Vagina (tissue), 2 donors: ENCODE measurements at places on chromosomes 7 and 10.

- no peaks in the 10 kb centered on the region for H3K27me3 ChIP-seq
- H3K36me3 ChIP-seq = no peaks in the 10 kb centered on the region
- no peak overlapping the region for H3K4me3 ChIP-seq
- peaks cover 48% of the 10 kb centered on the region for H3K4me1 ChIP-seq
These were observed 13.8 kb downstream of the ATG9B start for GRCh38 chr7:151010307-151011096.

DNA sequence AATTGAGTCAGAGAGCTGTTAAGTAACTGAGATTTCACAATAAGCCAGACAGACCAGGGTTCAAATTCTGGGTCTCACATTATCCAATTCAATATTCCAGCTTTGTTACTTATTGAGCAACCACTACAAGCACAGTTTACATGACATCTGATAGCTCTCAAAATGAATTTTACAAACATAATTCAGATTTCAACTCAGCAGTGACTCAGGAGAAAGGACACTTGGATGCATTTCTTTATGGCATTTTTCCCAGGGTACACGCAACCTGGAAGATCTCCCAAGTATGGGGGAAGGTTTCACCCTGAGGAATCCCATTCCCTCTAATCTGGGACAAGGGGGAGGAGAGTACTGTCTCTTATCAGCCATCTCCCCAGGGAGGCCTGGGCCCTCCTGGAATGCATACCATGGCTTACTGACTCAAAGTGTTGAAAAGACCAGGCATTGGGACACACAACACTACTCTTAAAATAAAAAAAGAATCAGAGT, 102.4 kb downstream of the CFTR start:
- H3K4me3 ChIP-seq = no peak overlapping the region
- H3K27me3 ChIP-seq = no peaks in the 10 kb centered on the region
- no peaks in the 10 kb centered on the region for H3K36me3 ChIP-seq
- H3K27ac ChIP-seq = no peak overlapping the region
- no peak for DNase-seq

- H3K27ac ChIP-seq = no peak overlapping the region
- DNase-seq = no peak
- H3K4me1 ChIP-seq = no peaks in the 10 kb centered on the region
These were observed 1065.8 kb upstream of the C7orf33 start for GRCh38 chr7:147524726-147525250.

DNA sequence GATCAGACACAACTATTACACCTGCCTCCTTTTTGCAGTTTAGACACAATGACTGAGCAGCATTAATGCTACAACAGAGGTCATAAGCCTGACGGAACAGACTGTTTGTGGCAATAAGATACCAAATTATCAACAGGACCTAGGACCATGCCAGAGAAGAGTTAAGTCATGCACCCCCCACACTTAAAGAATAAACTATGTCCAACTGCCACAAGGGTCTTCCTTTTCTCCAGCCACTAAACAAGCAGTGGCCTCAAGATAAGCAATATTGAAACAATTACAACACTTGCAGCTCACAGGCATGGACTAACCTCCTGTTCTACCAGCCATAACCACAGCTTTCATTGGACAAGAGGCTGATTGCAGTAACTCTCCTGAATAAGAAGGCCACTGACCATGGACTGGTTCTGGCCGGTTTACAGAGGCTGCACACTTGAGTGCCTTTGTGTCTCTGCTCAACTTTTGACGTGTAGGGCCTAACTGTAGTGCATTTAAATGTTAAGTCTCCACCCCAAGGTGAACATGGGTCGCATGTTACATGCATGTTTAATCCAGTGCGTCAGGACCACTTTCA, 104.4 kb downstream of the STRA8 start:
- no peak for DNase-seq
- no peak overlapping the region for H3K4me3 ChIP-seq
- H3K27ac ChIP-seq = no peak overlapping the region
- no peaks in the 10 kb centered on the region for H3K4me1 ChIP-seq
- H3K27me3 ChIP-seq = no peaks in the 10 kb centered on the region

DNA sequence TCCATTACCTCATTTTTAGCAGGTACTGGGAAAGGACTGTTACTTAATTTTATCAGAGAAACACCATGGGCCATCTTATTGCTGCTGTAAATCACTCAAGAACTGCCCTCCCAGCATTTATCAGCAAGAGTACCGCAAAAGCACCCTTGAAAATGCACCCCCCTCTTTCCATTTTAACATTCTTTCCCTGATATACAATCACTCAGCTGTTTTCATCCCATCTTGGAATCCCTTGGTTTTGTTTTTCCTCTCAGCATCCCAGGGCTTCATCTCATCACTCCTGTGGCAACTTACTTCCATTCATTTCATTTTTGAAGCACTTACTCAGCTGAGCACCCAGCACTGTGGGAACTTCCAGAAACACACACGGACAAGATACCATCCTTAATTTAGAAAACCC, 36.5 kb downstream of the RAPGEF5 start:
- H3K4me3 ChIP-seq = no peak overlapping the region
- no peaks in the 10 kb centered on the region for H3K4me1 ChIP-seq
- H3K27me3 ChIP-seq = no peaks in the 10 kb centered on the region
- H3K36me3 ChIP-seq = no peaks in the 10 kb centered on the region
- DNase-seq = no peak
- no peak overlapping the region for H3K27ac ChIP-seq

DNA sequence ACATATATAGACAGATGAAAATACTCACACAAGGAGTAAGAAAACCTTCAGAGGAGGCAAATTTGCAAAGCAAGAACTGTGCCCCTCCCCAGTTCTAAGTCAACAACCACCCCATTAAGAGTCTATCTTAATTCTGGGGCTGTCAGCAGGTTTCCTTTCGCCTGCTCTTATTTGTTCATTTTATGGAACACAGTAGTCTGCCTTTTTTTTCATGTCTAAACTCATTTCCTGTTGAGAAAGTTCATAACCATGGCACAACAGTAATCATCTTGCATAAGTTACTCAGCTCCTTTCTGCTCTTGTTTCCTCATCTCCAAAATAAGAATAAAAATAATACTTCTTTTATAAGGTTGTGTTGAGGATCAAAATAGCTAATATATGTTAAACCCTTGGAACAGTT, 25.8 kb upstream of the AMPH start:
- H3K4me1 ChIP-seq = no peaks in the 10 kb centered on the region
- no peaks in the 10 kb centered on the region for H3K27me3 ChIP-seq
- H3K4me3 ChIP-seq = no peak overlapping the region
- DNase-seq = no peak
- no peaks in the 10 kb centered on the region for H3K36me3 ChIP-seq

DNA sequence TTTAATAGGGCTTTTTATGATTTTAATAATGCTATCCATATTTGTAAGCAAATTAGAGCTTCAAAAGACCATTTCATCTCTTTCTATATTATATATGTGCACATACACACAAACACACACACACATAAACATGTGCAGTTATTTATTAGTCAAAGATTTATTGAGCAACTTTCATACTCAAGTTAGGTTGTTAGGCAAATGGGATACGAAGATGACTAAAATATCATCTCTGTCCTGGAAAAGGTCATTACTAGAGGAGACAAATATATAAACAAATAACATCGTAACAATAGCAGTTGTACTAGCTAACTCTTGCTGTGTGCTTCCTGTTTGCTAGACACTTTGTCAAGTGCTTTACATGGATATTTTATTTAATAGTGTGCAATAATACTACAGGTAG, 307.9 kb downstream of the SNX13 start:
- H3K36me3 ChIP-seq = no peaks in the 10 kb centered on the region
- H3K27me3 ChIP-seq = no peaks in the 10 kb centered on the region
- no peak overlapping the region for H3K4me3 ChIP-seq

DNA sequence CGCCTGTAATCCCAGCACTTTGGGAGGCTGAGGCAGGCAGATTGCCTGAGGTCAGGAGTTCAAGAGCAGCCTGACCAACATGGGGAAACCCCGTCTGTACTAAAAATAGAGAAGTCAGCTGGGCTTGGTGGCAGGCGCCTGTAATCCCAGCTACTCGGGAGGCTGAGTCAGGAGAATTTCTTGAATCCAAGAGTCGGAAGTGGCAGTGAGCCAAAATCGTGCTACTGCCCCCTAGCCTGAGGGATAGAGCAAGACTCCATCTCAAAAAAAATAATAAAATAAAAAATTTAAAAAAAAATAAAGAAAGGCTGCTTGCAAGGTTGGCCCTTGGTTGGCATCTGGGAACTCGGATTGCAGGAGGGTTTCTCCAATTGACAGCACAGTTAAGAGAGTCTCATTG, 221.6 kb downstream of the DGKI start:
- H3K27me3 ChIP-seq = no peaks in the 10 kb centered on the region
- no peak overlapping the region for H3K4me3 ChIP-seq
- no peaks in the 10 kb centered on the region for H3K36me3 ChIP-seq
- H3K27ac ChIP-seq = no peak overlapping the region
- no peaks in the 10 kb centered on the region for H3K4me1 ChIP-seq

DNA sequence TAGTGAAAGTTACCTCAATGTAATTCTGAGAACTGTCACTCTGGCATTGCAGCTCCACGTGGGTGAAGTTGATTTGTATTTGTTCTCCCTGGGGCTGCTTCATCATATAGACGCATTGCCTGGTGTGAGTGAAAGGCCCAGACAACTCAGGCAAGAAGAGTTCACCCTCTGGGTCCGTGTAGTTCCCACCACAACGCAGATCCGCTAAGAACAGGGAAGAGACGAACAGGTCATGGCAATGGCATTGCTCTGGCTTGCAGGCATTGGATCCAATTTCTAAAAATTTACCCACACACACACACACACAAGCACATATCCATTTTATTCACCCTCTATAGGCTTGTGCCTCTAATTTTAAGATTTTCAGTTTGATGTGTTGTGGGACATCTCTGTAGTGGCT, 45.4 kb downstream of the CUBN start:
- no peak overlapping the region for H3K27ac ChIP-seq
- no peaks in the 10 kb centered on the region for H3K27me3 ChIP-seq
- peaks cover 10% of the 10 kb centered on the region for H3K4me1 ChIP-seq
- DNase-seq = no peak

GRCh38 chr10:104170610-104171254, 48.8 kb downstream of the SFR1 start:
- no peaks in the 10 kb centered on the region for H3K4me1 ChIP-seq
- DNase-seq = no peak
- H3K36me3 ChIP-seq = no peaks in the 10 kb centered on the region
- no peaks in the 10 kb centered on the region for H3K27me3 ChIP-seq
- no peak overlapping the region for H3K4me3 ChIP-seq

DNA sequence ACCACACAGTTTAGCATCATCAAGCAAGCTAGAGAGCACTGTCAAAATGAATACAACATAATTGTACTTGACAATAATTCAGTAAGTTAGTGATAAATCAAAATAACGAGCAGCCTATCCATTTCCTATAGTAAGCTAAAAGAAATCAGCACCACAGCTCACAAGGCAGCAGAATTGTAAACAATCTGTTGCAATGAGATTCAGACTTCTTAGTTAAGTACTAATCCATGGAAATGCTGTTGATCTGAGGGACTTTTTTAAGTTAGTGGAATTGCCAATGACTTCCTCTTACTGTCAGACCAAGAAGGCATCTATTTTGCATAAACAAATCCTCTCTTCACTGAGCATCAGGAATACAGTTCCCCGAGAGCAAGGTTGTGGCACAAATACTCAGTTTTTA, 136.6 kb upstream of the CCDC6 start:
- H3K4me1 ChIP-seq = peaks cover 24% of the 10 kb centered on the region
- no peaks in the 10 kb centered on the region for H3K27me3 ChIP-seq
- no peaks in the 10 kb centered on the region for H3K36me3 ChIP-seq
- no peak overlapping the region for H3K27ac ChIP-seq

DNA sequence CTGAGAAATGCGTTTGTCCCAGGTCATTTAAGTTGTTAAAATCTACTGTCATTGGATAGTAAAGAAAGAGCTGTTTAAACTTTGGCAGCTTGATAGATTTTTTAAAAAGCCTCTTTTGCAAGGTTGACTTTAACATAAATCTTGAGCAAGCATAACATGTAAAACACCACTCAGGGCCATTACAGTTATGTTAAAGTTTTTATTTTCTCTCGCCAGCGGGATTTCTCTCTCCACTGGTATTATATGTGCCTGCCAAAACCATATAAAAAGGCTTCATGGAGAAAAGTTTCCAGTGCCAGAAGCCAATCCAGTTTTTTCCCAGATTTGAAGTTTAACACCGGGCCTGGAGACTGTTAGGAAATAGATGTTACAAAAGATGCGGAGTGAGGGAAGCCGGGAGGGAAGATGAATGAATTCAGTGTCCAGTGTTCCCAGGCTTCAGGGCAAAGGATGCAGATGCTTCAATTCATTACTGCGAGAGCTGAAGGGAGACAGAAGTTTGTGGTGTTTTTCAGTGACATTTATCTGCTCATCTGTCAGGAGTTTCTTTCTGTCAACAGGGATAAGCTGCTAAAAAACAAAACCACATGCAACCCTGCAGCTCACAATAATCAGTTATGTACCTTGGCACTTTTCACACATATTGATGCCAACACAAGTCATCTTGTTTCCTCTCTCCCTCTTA, 155.5 kb downstream of the SPAG6 start:
- H3K27me3 ChIP-seq = no peaks in the 10 kb centered on the region
- H3K36me3 ChIP-seq = no peaks in the 10 kb centered on the region
- H3K27ac ChIP-seq = no peak overlapping the region
- DNase-seq = no peak

DNA sequence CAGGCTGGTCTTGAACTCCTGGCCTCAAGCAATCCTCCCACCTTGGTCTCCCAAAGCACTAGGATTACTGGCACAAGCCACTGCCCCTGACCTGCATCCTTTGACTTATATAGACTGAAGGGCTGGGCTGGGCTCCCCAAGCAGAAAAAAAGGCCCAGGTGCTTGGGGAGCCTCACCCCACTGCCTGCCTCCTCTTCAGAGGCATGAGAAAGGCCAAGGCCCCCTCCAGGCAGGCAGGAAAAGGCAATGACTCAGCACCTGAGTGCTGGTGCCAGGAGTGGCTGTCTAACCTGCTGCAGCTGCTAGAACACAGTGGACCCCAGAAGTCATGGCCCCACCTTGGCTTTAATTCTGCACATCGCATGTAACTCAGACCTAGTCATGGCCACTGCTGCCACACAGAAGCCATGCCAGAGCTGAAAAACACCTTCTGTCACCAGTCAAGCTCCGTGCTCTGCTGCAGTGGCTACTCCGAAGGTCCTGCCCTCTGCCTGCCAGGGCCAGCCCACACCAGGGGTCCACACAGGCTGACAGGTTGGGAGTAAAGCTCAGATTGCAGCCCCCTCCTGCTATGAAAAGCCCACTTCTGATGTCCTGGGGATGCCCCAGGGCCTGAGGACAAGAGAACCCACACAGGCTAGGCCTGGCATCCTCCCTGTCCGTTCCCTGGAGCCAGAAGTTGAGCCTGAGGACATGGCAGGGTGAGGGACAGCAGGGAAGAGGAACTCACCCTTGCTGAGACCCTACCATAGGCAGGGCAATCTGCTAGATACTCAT, 48.5 kb downstream of the GRID1 start:
- no peaks in the 10 kb centered on the region for H3K27me3 ChIP-seq
- no peak overlapping the region for H3K4me3 ChIP-seq
- no peaks in the 10 kb centered on the region for H3K36me3 ChIP-seq
- no peak overlapping the region for H3K27ac ChIP-seq

- H3K36me3 ChIP-seq = no peaks in the 10 kb centered on the region
- H3K4me1 ChIP-seq = peaks cover 8% of the 10 kb centered on the region
- H3K4me3 ChIP-seq = no peak overlapping the region
- H3K27me3 ChIP-seq = no peaks in the 10 kb centered on the region
These were observed 271.9 kb downstream of the PLXDC2 start for GRCh38 chr10:20088061-20088701.
